NCI-H1417 treated with DMSO at 0.1 percent for 48 hours (cell line): ENCODE measurements at places on chromosomes 1 and 21.

DNA sequence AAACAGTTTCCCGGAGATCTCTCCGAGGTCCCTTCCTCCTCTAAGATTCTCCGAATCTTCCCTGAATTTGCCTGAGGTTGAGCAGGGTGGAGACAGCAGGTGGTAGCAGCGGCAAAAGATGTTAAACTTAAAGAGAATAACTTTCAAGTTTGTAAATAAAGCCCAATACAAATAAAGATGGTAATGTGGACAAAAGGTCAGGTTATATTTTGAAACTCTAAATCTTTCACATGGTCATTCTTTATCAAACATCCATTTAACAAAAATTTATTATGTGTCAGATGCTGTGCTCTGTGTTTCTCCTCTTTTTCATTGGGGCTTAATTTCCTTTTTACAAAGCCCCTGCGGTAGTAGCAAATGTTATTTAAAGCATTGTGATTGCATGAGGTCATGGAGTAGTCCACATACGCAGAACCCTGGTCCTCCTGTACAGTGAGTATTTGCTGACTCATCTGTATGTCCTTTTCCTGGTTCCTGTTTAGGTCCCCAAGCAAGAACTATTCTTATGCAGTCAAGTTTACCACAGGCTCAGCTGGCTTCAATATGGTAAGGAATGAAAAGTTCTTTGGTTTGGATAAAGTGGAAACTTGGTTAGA is 119.2 kb downstream of the ITSN1 start:
- DNase-seq: no peak

DNA sequence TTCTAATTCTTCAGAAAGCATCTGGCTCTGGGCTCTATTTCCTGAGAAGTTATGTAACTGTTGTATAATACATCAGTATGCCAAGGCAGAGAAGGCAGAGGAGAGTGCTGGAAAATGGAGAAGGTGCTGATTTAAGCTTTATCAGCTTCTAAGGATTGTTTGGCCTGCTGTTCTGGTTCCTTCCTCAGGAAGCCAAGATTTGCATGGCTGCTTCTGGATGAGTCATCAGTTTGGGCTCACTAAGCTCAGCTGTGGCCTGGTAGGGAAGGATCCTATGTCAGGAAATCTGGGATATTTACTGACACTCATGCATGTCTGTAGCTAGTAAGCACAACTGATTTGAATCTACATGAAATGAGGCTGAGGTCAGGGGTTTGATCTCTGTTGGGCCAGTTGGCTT is 73.2 kb upstream of the ADGRL4 start:
- no peak for DNase-seq

DNA sequence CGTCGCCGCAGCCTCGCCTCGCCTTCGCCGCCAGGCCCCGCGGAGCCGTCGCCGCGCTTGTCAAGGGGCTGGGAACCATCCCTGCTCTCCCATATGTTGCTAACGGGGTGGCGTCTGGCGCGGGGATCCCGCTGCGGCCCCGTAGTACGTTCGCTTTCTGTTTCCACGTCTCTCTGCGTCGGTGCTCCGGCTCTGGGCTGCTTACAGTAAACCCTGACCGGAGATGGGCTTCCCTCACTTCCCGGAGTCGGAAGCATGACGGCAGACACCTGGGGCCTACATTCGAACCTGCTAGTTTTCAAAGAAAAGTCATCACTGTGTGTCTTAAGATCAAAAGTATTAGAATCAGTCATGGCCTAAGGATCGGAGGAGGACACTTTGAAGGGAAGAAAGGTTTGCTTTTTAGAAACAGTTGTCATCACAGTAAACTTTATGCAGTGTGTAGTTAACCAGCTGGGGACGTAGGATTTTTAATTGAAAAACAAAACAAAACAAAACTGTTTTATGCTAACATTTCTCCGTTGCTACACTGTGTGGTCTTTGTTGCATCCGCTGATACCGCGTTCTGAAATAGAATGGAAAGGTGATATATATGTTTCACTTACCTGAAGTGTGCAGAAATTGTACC is 69.0 kb downstream of the SLC35A3 start:
- peak; percentile 11 for DNase-seq

GRCh38 chr1:63448731-63449246 is 74.2 kb downstream of the ITGB3BP start:
- DNase-seq: no peak

DNA sequence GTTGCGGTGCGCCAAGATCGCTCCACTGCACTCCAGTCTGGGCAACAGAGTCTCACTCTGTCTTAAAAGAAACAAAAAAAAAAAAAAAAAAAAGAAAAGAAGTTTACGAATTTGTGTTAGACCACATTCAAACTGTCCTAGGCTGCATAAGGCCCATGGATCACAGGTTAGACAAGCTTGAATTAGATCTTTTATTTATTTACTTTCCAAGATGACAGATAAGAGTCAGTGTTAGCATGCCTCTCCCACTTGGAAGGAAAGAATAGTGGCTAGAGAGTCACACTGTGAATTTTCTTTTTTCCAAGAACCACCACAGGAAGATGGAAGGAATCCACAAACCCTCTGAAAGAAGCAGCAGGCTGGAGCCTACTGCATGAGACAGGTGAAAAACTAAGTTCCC is 29.3 kb downstream of the NSL1 start:
- DNase-seq: no peak

DNA sequence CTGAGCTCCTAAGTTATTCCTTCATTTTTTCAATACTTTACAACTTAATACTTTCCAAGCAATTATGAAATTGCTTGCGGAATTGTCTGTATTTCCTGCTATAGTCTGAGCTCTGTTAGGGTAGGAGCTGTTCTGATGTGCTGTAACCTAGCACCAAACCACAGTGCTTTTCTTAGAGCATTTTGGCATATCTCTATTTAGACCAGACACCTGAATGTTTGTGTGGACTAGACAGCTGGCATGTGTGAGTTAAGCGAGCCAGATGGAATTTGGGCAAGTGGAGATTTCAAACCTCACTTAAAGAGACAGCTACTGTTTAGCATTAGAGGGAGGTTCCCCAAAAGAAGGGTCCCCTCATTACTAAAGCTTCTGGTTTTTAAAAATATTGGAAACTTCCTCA is 106.1 kb downstream of the RWDD3 start:
- no peak for DNase-seq

- no peak for DNase-seq
Observed at GRCh38 chr1:93976291-93976690, 67.1 kb upstream of the GCLM start.

- no peak for DNase-seq
Observed at GRCh38 chr21:43343992-43344886, 82.7 kb downstream of the SIK1 start.

DNA sequence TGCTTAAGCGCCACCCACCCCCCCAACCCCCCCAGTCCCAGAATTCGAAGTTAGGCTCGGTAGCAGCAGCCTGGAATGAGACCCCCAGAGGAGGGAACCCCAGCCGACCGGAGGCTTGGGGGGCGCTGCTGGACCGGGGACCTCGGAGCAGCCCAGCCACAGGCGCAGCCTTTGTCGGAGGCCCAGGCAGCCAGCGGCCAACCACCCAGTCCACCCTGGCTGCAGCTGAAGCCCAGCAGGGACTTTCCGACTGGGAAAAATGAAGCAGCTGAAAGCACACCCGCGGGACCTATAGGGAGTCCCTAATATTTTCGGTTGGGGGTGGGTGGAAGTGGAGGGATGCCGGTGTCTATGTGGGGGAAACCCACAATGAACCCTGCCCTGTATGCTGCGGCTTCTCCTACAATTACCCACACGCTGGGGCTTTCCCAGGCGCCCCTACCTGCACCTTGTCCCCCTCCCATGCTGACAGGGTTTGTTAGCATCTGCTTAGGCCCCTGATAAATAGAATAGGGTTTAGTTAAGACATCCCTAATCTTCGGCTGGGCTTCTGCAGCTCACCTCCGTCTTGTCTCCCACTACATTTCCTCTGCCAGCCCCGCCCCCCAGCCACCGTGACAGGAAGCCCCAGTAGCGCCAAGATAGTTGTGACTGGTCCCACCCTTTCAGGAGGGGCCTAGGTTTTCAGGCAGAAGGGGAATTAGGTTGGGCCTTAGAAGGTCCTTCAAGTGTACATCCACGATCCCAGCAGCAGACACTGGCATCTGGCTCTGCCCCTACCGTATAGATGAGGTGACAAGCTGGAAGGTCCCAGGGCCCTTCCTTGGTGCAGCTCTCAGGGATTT is 838 bp downstream of the CCDC28B start:
- DNase-seq: no peak

GRCh38 chr1:229410692-229411433 is 23.0 kb downstream of the ACTA1 start:
- peak; percentile 80 for DNase-seq
